ENCODE measurements at places on chromosomes 1 and 21.
A peak's percentile ranks its signal among the peaks of the same experiment; 100 is the strongest.

DNA sequence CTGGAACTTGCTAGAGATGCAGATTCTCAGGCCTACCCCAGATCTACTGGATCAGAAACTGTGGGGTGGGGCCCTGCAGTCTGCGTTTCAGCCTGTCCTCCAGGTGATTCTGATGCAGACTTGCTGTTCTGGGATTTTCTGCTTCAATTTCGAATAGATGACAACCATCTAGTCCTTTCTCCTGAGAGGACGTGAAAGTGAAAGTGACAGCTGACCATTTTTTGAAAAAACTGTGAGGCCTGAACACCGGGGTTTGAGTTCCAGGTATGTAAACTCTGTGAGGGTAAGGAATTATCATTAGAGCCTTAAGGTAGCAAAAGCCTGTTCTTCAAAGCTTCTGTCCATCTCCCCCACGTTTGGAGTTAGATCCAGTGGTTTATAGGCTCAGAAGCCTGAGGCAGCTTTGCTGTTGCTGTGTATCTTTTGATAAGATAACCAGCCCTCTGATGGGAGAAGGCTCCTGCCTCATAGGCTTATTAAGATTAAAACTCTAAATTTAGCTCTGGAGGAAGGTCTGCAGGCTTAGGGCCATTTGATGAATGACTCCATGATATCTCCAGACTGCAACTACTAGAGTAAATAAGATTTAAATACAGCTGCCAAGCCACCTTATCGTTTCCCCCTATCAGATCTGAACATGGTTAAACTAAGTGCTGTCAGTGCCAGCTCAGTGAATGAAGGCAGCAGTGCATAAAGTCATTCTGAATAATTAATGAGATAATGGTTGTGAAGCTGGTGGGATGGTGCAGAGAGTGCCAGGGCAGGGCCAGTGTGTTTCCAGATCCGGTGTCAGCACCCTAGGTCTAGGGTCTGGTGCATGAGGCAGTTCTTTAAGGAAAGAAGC lies 335.2 kb downstream of the HHAT start:
- DNase-seq = peak; percentile 8

GRCh38 chr1:209266590-209267205 lies 316.8 kb upstream of the CAMK1G start:
- no peak for DNase-seq

DNA sequence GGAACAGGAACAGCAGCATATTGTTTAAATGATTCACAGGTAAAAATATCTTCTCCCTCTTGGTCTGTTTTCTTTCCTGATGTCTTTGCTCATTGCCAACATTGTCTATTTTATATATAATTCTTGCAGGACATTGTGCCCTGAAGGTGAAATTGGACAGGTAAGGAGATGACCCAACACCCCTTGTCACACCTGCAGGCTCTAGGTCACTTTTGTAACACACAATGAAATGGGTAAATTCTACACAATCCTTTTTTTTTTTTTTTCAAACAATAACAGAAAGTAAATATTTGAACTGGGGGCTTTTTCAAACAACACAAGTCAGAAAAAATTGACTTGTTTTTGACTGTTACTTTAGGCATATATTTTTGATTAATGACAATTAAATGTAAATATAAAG lies 62.9 kb upstream of the ERG start:
- no peak for DNase-seq

GRCh38 chr1:234277161-234277868 lies 95.9 kb upstream of the COA6 start:
- no peak for DNase-seq

DNA sequence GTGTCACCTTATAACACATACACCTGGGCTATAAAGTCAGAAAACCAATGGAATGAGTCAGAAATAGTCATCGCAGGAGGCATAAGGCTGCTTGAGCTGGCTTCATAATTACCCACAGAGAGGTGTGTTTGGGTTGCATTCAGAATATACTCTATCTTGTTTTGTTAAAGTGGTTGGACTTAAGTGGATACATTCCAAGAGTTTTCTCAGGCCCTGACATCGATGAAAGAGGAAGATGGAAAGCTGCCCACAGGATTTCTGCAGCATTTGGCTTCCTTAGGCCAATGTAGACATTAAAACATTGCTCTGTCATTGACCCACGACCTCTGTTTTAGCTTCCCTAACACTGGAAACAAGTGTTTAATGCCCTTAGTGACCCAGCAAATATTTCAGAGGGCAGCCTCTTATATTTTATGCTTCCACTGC lies 18.6 kb upstream of the BCL10 start:
- DNase-seq = no peak

DNA sequence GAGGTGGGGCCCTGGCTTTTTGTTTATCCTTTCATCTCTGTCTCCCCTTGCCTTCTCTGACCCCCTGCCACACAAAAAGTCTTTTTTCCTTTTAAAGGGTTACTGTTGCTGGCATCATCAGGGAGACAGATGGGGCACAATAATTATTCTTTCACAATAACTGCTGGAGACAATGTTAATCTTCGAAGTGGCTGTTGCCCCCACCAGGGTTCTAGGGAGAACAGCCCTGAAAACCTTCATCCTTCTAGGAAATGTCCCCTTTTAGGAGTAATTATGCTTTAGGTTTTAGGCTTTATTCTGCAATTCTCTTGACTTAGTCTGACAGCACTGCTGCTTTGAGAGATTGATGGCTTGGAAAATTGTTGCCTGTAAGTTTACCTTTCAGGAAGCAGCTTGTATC lies 150.0 kb downstream of the NOS1AP start:
- no peak for DNase-seq

DNA sequence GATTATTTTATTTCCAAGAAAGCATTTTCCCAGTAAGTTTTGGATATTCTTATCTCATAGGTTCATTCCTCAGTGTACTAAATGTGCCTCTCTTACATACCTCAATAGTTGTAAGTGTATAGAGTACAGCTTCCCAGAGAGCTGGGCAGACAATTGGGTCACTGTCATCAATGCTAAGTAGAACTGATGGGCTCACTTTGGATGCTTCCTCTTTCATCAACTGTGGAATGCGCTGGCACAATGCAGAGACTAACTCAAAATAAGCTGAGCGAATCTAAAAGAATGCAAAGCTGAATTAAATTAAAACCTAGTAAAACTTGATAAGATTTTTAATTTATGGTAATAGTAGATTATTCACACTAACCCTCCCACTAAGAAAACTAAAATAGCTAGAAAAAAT lies 21.5 kb downstream of the LTN1 start:
- no peak for DNase-seq

Measured in NCI-H1417 treated with DMSO at 0.1 percent for 48 hours (cell line).